SW480 (cell line): ENCODE measurements at places on chromosomes 2 and 18.

- no peak for DNase-seq
Observed at GRCh38 chr2:3742743-3743508, 39.6 kb downstream of the DCDC2C start.

DNA sequence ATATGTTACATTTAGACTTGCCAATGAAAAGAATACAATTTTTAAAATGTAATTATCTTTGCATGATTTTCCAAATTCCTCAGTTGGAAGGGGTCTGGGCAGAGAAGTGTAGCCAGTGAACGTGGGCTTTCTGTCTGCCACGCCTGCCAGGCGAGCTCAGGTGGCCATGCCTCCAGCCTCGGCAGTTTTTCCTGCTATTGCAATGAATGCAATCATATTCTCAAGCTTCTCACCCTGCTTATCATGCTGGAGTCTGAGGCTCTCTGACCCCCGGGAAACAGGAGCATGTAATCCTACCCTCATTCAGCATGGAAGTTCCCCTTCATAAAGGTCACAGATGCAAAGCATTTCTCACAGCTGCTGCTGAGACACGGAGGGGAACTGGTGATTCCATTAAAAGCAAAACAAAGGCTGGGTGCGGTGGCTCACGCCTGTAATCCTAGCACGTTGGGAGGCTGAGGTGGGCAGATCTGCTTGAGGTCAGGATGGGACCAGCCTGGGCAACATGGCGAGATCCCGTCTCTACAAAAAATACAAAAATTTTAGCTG, 154.8 kb downstream of the MBP start:
- DNase-seq = no peak

- DNase-seq = no peak
Observed at GRCh38 chr2:159653962-159654361, 37.6 kb upstream of the BAZ2B start.

DNA sequence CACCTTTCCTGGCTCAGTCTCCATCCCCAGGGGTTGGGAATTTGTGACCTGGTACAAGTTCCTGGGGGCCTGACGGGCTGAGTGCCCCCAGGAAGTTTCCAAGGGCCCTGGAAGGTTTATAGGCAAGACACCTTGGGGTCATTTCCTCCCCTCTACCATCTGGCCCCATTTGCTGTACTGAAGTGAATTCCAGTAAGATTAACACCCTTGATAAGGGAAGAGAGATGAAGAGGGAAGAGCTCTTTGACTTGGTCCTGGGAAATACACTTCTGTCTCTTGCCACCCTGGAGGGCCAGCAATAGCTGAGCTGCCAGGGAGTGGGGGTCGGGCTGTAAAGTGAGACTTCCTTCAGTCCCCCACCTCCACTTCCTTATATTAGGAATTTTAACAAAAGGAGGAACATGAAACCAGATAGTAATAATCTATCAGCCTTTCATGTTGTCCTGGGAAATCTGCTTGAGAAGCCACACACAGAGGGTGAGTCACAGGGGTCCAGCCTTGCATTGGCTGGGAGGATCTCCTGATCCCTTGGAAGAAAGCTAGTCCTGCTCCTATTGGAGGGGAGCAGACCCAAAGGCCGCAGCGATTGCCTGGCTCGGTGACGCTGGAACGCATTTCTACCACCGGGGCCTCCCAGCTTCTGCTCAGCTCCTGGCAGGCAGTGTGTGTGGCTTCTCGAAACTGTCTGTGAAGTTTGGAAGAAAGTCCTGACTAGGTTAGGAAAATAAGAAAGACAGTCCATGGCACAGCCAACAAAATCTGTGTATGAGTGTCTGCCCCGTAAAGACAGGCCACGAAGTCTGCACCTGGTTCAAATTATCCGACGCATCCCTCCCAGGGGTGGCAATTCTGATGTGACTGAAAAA, 87.3 kb downstream of the ACAA2 start:
- peak; percentile 67 for DNase-seq

GRCh38 chr2:111053825-111054515, 66.7 kb upstream of the BCL2L11 start:
- DNase-seq = no peak

DNA sequence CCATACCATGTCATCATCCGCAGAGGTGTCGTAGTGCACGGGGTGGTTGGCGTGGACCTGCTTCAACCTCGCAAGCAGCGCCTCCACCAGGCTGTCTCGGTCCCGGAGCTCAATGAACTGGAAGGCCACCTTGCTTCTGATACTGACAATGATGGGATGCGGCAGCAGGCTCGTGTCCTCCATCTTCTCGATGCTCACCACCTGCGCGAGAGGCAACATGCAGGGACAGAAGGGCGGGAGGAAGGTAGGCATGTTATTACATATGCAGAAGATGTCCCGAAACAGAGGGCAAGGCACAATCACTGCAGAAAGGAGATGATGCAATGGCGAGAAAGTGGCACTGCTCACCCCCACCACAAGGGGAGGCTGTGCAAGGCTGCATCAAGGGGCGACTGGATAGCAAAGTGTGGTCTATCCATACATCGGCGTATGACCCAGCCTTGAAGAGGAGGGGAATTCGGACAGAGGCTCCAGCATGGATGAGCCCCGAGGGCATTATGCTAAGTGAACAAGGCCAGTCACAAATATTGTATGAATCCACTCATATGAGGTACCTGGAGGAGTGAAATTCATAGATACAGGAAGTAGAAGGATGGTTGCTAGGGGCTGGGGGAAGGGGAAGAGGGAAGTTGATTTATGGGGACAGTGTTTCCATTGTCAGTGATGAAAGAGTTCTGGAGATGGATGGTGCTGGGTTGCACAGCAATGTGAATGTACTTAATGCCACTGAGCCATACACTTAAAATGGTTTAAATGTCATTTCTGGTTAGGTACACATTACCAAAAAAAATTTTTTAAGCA, 36.6 kb downstream of the RPL31 start:
- DNase-seq = peak; percentile 50

DNA sequence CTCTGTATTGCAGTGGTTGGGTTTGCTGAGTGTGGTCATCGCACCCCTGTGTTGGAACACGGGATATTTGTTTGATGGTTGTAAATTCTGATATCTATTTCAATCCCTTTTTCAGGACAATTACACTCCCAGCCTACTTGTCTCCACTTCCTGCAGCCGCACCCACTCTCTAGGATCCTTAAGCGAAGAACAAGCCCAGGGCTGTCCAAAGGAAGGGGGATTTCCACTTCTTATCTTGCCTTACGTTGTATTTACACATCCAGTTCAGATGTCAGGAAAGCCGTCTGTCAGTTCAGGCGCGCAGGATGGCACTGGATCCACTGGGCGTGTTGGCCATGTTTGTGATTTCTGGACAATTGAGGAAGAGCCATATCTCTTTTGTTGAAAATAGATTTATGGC, 834.5 kb upstream of the SALL3 start:
- no peak for DNase-seq

- no peak for DNase-seq
Observed at GRCh38 chr2:236109473-236109872, 58.7 kb downstream of the GBX2 start.

GRCh38 chr18:49841236-49842217, 28.2 kb upstream of the ACAA2 start:
- DNase-seq = no peak

DNA sequence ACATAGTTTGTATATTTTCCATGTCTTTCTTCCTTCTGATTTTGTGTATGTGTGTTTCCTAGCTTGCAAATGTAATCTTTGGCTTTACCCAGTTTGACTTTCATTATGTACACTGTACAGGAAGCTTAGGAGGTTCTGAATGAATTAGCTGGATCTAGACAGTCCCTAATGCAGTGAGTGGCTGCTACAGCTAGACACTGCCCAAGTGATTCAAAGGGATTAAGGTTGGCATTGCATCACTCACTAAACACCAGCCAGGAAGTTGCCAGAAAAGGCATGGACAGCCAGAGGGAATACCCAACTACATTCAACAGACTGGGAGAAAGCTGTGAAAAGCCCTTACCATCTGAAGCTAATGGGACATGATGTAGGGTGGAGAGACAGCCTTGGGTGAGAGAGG, 316.0 kb upstream of the MEX3C start:
- DNase-seq = no peak

DNA sequence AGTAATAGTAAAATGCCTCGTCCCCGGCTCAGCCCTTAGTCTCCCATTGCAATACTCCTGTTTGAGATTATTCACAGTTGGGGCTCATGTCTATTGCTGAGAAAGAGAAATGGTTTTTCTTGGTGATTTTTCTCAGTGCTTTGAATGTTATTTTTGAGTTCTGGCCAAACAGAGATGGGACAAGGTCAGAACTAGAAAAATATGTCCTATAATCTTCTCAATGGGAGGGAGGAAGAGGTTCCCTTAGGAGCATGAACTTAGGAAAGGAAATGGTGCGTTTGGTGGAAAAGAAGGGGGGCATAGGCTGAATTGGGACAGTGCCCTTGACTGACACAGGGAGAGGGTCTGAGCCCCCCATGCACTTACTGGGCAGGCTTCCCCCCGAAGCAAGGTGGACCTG, 133.8 kb downstream of the AGAP1 start:
- no peak for DNase-seq

DNA sequence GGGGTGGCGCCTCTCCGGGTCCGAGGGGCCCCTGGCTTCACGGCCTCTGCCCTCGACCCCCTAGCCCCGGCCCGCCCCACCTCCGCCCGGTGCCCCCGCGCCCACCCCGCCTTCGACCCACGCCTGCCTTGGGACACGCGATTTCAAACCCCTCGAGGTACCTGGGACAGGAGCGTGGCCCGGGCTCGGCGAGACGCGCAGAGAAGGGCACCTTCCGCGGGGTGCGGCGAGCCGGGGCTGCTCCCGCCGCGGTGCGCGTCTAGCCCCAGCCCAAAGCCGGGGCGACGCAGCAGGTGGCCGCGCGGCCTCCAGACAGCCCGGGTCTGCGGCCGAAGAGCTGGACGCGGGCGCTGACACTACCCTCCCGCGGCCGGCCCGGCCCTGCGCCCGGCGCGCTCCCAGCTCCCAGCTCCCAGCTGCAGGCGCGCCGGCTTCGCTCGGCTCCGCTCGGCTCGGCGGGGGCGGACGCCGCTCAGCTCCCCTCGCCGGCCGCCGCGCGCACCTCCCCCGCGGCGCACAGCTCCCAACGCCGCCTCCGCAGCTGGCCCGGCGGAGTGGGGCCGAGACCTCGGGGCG, at the start of gene CRACDL:
Gene CRACDL, minus strand, starts transcription at position 449 of the 576 bp plus-strand sequence. CDS start 89,425 bp downstream, outside the sequence.
- DNase-seq = peak; percentile 32

DNA sequence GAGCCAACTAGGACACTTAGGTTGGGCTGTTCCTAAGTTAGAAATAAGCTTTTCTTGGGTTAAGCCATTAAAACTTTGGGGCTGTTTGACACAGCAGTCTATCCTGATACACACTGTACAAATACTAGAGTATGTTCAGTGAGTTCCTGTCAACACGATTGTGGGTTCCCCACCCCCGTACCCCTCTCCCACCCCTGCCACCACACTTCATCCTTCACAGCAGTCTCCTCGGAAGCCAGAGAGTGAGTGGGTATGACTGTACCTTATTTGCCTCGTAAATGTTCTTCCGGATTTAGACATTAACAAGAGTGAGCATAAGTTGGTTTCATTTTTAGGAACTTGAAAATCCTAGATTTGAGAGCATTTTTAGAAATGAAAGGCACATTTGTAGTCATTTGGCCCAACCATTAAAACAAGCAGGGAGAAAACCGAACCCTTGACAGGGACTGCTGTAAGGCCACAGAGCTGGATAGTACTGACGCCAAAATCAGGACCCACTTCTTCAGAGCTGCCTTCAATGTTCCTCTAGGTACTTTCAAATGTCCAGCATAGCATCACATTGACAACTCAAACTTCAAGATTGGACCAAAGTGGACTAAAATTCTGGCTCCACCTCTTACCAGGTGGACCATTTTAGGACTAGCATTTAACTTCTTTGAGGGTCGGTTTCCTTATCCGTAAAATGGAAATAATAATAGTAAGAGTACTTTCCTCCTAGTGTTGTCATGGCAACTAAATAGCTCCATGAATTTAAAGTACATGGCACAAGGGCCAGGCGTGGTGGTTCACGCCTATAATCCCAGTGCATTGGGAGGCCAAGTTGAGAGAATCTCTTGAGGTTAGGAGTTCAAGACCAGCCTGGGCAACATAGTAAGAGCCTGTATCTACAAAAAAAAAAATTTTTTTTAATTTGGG, 166.3 kb upstream of the SERTAD2 start:
- no peak for DNase-seq

GRCh38 chr2:42568401-42569115, at the start of gene MTA3:
TSS of gene MTA3 (plus strand) at chr2:42568632. CDS start at chr2:42568746, 114 bp downstream.
- peak; percentile 23 for DNase-seq

GRCh38 chr2:136000502-136000901, 15.1 kb upstream of the DARS1 start:
- no peak for DNase-seq

DNA sequence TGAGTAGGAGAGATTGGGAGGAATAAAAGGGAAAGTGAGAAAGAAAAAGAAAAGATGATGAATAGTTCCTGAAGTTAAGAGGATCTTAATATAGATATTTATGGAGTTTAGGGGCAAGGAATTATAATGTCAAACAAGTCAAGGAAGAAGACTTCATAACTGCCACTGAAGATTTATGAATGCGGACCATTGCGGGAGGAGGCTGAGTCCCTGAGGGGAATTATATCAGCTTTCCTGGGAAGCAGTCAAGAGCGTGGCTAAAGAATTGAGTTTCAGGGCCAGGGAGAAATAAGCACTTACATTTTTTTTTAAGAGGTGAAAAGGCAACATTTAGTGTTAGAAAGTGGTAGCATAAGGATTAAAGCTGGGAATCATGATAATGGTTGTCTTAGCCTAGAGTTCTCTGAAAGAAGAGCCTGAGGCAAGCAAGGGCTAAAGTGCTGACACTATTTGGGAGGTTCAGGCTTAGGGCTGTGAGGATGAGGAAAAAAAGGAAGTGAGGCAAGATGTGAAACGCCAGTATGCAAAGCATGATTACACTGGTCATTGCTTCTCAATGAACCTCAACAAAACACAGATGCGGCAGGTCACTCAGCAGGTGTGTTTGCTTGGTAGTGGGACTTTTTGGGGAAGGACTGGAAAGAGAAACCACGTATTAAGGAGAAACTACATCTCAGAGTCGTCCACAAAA, 217.1 kb downstream of the SLC4A3 start:
- no peak for DNase-seq

GRCh38 chr2:192978395-192978794, 783.7 kb upstream of the TMEFF2 start:
- no peak for DNase-seq

- no peak for DNase-seq
Observed at GRCh38 chr18:9091066-9091476, 11.4 kb upstream of the NDUFV2 start.

GRCh38 chr18:8424917-8425725, 184.1 kb upstream of the RAB12 start:
- DNase-seq = peak; percentile 82

DNA sequence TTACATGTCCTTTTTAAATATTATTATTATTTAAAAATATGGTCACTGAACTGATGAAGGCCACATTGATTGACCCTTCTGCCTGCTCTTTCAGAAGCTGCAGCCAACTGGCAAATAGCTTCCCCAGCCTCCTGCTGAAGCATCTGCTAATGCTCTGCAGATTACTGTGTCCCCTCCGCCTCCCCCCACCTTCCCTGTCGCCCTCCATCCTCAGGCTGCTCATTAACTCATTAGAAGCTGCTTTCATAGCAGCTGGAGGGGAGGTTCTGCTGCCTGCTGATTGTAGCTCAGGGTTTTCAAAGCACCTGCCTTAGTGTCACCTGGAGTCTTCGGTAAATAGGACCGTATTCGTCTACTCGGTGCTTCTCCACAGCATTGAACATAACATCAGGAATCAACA, 24.8 kb upstream of the LMAN1 start:
- no peak for DNase-seq

GRCh38 chr18:76263046-76264005, 231.7 kb downstream of the ZNF516 start:
- no peak for DNase-seq
